Mammary microvascular endothelial cell (primary cell): ENCODE measurements at places on chromosomes 5 and 9. TPM values are rescaled to one million over a fixed set of nuclear protein-coding genes. Genes with fewer than 3 reads are reported as not detected.

SETX gene
- total RNA-seq = 29.6 and 31.4 TPM in 2 replicates

F2RL2 gene
- 0.25 TPM in 1 of 2 replicates, not detected in the other for total RNA-seq

PCDHGA9 gene
- total RNA-seq = 1.2 and 1.8 TPM in 2 replicates

PCDHB13 gene
- total RNA-seq = 0.30 and 0.33 TPM in 2 replicates

PHF24 gene
- total RNA-seq = not detected in 2 replicates

CHSY3 gene
- 1.2 TPM in 2 replicates for total RNA-seq

GFM2 gene
- 27.4 and 27.6 TPM in 2 replicates for total RNA-seq

DDX4 gene
- total RNA-seq = not detected in 2 replicates

TRIM36 gene
- total RNA-seq = 1.5 and 1.7 TPM in 2 replicates

TRIP13 gene
- total RNA-seq = 58.5 and 61.4 TPM in 2 replicates

DBH gene
- total RNA-seq = not detected in 2 replicates

CCNO gene
- 0.13 and 0.44 TPM in 2 replicates for total RNA-seq

CNTLN gene
- 5.9 and 6.4 TPM in 2 replicates for total RNA-seq

GHR gene
- 1.5 and 2.7 TPM in 2 replicates for total RNA-seq

SPATA24 gene
- 4.6 and 7.8 TPM in 2 replicates for total RNA-seq

KCNIP1 gene
- 0.10 and 0.20 TPM in 2 replicates for total RNA-seq

LAMC3 gene
- total RNA-seq = 0.10 and 0.20 TPM in 2 replicates

MOB3B gene
- total RNA-seq = 0.30 and 0.40 TPM in 2 replicates

LCN1 gene
- total RNA-seq = not detected in 2 replicates

PCDHA3 gene
- 0.20 TPM in 1 of 2 replicates, not detected in the other for total RNA-seq

NEUROG1 gene
- total RNA-seq = not detected in 2 replicates

HEMGN gene
- total RNA-seq = not detected in 2 replicates

SGCD gene
- 0.34 TPM in 1 of 2 replicates, not detected in the other for total RNA-seq

MYOZ3 gene
- 0.05 TPM in 1 of 2 replicates, not detected in the other for total RNA-seq

ANKRD18A gene
- not detected in 2 replicates for total RNA-seq

SLC6A18 gene
- total RNA-seq = not detected in 2 replicates

SLC34A3 gene
- not detected in 2 replicates for total RNA-seq

P4HA2 gene
- 51.8 and 57.9 TPM in 2 replicates for total RNA-seq

DND1 gene
- 0.10 and 0.80 TPM in 2 replicates for total RNA-seq

C5 gene
- total RNA-seq = 0.54 and 1.7 TPM in 2 replicates

RUSC2 gene
- total RNA-seq = 44.2 and 47.0 TPM in 2 replicates

PPP3R2 gene
- not detected in 2 replicates for total RNA-seq

PELO gene
- 19.9 and 25.6 TPM in 2 replicates for total RNA-seq

WHRN gene
- total RNA-seq = 0.79 and 0.93 TPM in 2 replicates

MUSK gene
- total RNA-seq = not detected in 2 replicates

HTR4 gene
- not detected in 2 replicates for total RNA-seq

SLC36A2 gene
- not detected in 2 replicates for total RNA-seq

ADCY2 gene
- not detected in 2 replicates for total RNA-seq

SPIN1 gene
- total RNA-seq = 24.8 and 28.2 TPM in 2 replicates

RASGRF2 gene
- 38.2 and 43.9 TPM in 2 replicates for total RNA-seq
